ENCODE measurements at places on chromosomes 2 and 18.

GRCh38 chr18:44909191-44909719, 228.6 kb downstream of the SETBP1 start:
- peaks cover 6% of the 10 kb centered on the region for H3K27me3 ChIP-seq
- H3K36me3 ChIP-seq, result no peaks in the 10 kb centered on the region
- no peak overlapping the region for H3K27ac ChIP-seq
- H3K4me3 ChIP-seq, result no peak overlapping the region

GRCh38 chr2:110731064-110731463, 1.3 kb upstream of the ACOXL start:
- no peak overlapping the region for H3K4me3 ChIP-seq
- H3K36me3 ChIP-seq, result no peaks in the 10 kb centered on the region
- DNase-seq, result no peak
- peaks cover 15% of the 10 kb centered on the region for H3K4me1 ChIP-seq
- H3K27ac ChIP-seq, result no peak overlapping the region

DNA sequence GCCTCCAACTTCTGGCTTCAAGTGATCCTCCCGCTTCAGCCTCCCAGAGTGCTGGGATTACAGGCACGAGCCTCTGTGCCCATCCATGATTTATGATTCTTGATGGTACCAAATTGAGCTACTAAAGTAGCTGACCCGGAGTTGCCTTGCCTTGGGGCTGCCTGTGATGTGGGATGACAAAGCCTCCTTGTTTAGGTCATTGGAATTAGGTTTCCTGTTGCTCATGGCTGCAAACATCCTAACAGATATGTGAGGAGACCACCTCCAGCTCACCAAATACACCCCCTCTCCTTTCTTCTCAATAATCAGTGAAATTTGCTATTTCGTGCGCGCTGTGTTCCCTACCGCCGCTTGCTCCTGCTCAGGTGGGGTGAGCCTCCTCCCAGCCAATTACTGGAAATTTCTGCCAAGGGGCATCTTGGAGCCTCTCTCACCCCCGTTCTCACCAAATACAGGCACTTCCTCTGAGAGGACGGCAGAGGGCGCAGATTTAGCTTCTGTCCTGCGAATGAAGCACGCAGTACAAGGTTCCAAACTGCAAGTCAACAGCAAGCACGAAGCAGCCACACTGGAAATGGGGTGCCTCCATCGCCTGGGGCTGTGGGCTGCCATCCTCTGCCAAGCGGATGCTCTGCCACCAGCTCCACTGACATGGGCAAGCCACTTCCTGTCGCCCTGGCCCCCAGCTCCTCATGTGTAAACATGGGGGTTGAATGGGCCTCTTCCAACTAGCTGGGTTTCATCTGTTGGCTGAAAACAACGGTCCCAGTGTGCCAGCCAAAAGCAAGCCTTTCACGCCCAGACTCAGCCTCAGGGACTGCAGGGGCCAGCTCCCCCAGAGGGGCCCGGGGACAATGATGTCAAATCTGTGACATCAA, 71.7 kb downstream of the NCAPH start:
- no peaks in the 10 kb centered on the region for H3K36me3 ChIP-seq
- DNase-seq, result peak; percentile 52
- H3K4me1 ChIP-seq, result peaks cover 26% of the 10 kb centered on the region
- peak overlapping the region; percentile 58 for H3K27ac ChIP-seq
- peak overlapping the region; percentile 58 for H3K4me3 ChIP-seq

- H3K4me3 ChIP-seq, result no peak overlapping the region
- H3K4me1 ChIP-seq, result no peaks in the 10 kb centered on the region
- H3K27me3 ChIP-seq, result no peaks in the 10 kb centered on the region
- no peak for DNase-seq
- no peak overlapping the region for H3K27ac ChIP-seq
- no peaks in the 10 kb centered on the region for H3K36me3 ChIP-seq
Observed at GRCh38 chr18:5710235-5710634, 166.4 kb upstream of the EPB41L3 start.

- no peaks in the 10 kb centered on the region for H3K27me3 ChIP-seq
- no peaks in the 10 kb centered on the region for H3K4me1 ChIP-seq
- no peak overlapping the region for H3K27ac ChIP-seq
- no peak overlapping the region for H3K4me3 ChIP-seq
Observed at GRCh38 chr18:5998166-5998881, 103.0 kb upstream of the TMEM200C start.

DNA sequence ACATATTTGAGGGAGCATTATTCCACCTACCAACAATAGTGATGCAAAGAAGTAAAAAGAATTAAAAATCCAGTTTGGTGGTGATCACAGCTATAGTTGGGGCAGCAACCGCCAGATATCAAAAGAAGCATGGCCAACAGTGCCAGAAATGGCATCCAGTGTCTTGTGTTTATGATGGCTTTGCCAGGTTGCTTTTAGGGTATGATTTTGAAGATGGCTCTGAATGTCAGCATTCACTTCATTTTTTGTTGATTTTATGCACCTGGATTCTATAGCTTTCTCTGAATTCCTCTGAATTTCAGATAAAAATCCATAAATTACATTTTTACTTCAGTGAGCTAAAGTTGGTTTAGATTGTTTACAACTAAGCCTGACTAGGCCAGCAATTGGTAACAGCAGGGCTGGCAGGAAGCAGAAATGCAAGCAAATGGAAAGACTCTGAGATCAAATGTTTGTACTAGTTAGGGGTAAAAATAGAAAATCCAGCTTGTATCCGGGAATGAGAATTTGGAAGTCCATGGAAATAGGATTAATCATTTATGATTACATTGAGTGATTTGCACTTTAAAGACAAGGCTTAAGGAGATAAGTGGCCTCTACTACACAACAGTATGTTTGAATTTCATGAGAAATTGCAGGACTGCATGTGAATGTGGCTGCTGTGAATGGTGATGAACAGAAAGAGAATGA, 40.4 kb downstream of the COL3A1 start:
- H3K27me3 ChIP-seq, result no peaks in the 10 kb centered on the region
- no peaks in the 10 kb centered on the region for H3K36me3 ChIP-seq
- H3K4me3 ChIP-seq, result no peak overlapping the region

DNA sequence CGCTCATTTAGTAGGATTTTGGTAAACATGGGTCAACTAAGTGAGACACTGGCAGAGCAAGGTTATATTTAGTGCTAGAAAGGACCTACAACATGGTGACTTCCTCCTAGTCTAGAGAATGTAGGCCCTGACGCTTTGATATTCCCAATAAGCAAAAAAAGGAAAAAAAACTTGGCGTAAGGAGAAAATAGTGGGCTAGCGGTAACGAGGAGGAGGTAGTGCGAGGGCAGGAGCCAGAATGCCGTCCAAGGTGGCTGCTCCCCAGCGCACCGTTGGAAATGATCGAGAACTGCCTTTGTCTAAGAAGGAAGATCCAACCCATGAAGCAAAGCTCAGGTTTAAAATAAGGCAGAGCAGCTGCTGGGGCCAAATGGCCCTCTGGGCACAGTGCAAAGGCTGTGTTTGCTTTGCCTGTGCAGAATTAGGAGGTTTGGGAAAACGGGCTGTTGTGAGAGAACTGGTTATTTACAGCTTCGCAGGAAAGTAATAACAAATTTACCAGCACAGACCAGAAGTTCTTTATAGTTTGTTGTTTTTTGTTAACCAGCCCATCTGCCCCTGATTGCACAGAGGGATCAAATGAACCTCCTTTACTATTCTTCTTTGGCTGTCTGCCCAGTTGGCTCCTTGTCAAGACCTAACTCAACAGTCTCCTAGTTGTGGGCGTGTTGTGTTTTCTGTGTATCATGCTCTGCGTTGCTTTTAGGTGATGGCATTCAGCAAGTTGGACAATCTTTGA, 86.6 kb downstream of the ITGB1BP1 start:
- H3K4me3 ChIP-seq, result no peak overlapping the region
- no peak for DNase-seq
- H3K27me3 ChIP-seq, result peaks cover 8% of the 10 kb centered on the region
- no peaks in the 10 kb centered on the region for H3K4me1 ChIP-seq
- H3K36me3 ChIP-seq, result no peaks in the 10 kb centered on the region
- H3K27ac ChIP-seq, result no peak overlapping the region

GRCh38 chr2:38301969-38302702, 74.9 kb downstream of the ATL2 start:
- H3K36me3 ChIP-seq, result peaks cover 46% of the 10 kb centered on the region
- no peak for DNase-seq
- no peak overlapping the region for H3K27ac ChIP-seq
- H3K4me3 ChIP-seq, result no peak overlapping the region
- no peaks in the 10 kb centered on the region for H3K27me3 ChIP-seq

DNA sequence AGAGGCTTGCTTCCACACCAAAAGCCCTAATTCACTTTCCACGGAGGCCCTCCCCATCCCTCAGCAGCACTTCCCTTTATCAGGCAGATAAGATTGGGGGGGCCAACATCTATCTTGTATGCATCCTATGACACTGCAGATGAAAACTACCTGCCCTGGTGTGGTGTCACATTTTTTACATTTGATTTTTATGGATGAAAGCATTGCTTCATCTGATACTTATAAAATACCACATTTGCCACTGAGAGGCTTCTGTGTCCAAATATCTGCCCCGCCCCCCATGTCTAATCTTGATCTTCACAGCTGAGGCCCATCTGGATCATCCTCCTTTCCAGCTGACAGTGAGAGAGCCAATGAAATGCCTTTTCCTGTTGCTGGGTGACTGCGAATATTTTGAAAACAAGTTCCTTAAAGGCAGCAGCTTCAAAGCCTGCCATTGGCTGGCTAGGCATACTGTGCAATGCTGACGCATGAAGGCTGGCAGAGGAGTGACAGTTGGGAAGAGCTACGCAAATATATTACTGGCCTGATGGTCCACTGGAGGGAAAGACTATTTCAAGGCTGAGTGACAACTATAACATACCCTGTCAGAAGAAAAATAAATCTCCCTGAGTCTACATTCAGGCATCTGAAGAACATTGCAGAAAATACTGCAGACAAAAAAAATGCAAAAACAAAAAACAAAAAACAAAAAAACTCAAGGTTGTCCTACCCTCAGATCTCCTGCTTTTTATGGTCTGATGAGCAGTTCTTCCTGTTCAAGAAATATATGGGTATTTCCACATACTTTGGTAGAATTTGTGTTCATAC, 318.7 kb downstream of the PDE11A start:
- H3K27me3 ChIP-seq, result no peaks in the 10 kb centered on the region
- H3K27ac ChIP-seq, result no peak overlapping the region
- no peaks in the 10 kb centered on the region for H3K36me3 ChIP-seq
- no peaks in the 10 kb centered on the region for H3K4me1 ChIP-seq
- no peak for DNase-seq

GRCh38 chr2:136891100-136891499, 125.8 kb downstream of the THSD7B start:
- no peak overlapping the region for H3K27ac ChIP-seq
- no peaks in the 10 kb centered on the region for H3K27me3 ChIP-seq
- H3K4me3 ChIP-seq, result no peak overlapping the region
- no peaks in the 10 kb centered on the region for H3K4me1 ChIP-seq
- H3K36me3 ChIP-seq, result no peaks in the 10 kb centered on the region

- peaks cover 33% of the 10 kb centered on the region for H3K4me1 ChIP-seq
- H3K27me3 ChIP-seq, result no peaks in the 10 kb centered on the region
- H3K36me3 ChIP-seq, result no peaks in the 10 kb centered on the region
- DNase-seq, result no peak
- H3K27ac ChIP-seq, result no peak overlapping the region
Observed at GRCh38 chr2:195574312-195574711, 82.7 kb upstream of the SLC39A10 start.

- H3K36me3 ChIP-seq, result no peaks in the 10 kb centered on the region
- H3K4me3 ChIP-seq, result no peak overlapping the region
- no peaks in the 10 kb centered on the region for H3K4me1 ChIP-seq
- DNase-seq, result no peak
- H3K27me3 ChIP-seq, result no peaks in the 10 kb centered on the region
Observed at GRCh38 chr2:175430236-175430635, 248.7 kb upstream of the ATP5MC3 start.

DNA sequence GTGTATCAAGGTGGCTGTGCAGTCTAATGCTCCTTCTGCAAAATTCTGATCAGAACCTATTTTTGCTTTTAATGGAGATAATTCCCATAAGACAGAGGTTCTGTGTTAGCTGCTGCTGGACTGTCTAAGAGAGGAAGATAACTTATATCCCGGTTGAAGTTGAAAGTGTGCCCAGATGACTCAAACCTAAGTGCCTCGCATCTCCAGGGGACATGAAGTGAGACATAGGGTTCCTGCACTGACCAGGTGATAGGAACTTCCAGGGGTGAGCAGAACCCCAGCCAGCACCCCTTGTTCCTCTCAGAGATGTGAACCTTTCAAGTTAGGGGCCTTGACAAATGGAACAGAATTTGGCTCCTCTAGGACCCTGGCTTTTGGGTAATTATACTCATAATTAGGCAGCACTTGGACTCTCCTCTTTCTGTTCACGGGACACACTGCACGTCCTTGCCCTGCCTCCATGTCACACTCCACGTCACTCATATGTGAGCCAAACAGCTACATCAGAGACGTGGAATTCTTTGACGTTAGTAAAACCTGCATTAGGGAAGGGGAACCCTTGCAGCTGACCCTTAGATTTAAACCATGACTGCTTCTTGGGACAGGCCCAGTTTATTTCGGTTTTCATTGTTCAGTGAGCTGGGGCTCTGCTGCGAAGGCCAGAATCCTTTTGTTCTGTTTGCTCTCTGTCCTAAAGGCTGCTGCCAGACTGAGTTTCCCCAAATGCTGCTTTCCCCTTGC, 104.5 kb upstream of the ALPP start:
- peaks cover 7% of the 10 kb centered on the region for H3K36me3 ChIP-seq
- no peaks in the 10 kb centered on the region for H3K4me1 ChIP-seq
- DNase-seq, result no peak
- no peak overlapping the region for H3K27ac ChIP-seq
- H3K27me3 ChIP-seq, result no peaks in the 10 kb centered on the region

DNA sequence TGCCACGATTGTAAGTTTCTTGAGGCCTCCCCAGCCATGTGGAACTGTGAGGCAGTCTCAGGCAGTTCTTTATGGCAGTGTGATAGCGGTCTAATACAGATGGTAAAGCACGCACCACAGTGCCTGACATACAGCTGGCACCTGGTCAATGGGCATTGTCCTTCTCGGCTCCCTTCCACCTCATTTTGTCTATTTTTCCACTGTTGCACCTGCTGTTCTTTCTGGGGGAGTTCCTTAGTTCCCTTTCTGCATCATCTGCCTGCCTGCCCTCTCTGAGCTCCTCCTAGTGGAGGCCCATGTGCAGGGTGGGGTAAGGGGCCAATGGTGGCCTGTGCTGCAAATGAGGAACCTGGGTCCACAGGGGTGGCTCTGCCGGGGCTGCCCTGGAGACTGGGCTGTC, 157.6 kb downstream of the LPIN1 start:
- no peaks in the 10 kb centered on the region for H3K4me1 ChIP-seq
- H3K27ac ChIP-seq, result no peak overlapping the region
- H3K27me3 ChIP-seq, result no peaks in the 10 kb centered on the region
- H3K36me3 ChIP-seq, result no peaks in the 10 kb centered on the region

- no peaks in the 10 kb centered on the region for H3K4me1 ChIP-seq
- H3K4me3 ChIP-seq, result no peak overlapping the region
- H3K36me3 ChIP-seq, result no peaks in the 10 kb centered on the region
Observed at GRCh38 chr18:77765468-77765867, 515.8 kb downstream of the GALR1 start.

GRCh38 chr2:20052861-20053281, 1.4 kb upstream of the LAPTM4A start:
- H3K27me3 ChIP-seq, result peaks cover 28% of the 10 kb centered on the region
- H3K4me1 ChIP-seq, result peaks cover 32% of the 10 kb centered on the region
- H3K4me3 ChIP-seq, result peak overlapping the region; percentile 94
- no peak overlapping the region for H3K27ac ChIP-seq

- DNase-seq, result no peak
- no peaks in the 10 kb centered on the region for H3K4me1 ChIP-seq
- H3K27me3 ChIP-seq, result no peaks in the 10 kb centered on the region
Observed at GRCh38 chr2:26901326-26902183, 53.6 kb downstream of the DPYSL5 start.
